ENCODE measurements at places on chromosomes 16 and 17.

GRCh38 chr17:28662527-28662829, 473 bp downstream of the SUPT6H start:
- peak; percentile 27 for DNase-seq

GRCh38 chr17:68599091-68599490, 2.1 kb downstream of the FAM20A start:
- DNase-seq, result no peak

DNA sequence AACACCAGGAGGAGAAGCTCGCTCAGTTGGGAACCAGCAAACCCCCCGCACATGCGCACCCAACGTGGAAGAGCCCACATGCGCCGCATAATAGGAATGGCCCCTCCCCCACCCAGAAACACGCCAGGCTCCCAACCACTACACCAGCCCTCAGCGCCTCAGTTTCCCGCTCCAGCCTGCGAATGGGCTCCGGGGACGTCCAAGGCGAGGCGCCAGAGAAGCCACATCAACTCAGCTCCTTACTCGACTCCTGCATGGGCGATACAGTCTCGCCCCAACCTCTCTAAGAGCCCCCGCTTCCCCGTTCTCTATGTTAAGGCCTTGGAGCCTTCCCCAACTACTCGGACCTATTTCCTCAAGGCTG, 504 bp downstream of the SRSF1 start:
- peak; percentile 9 for DNase-seq

DNA sequence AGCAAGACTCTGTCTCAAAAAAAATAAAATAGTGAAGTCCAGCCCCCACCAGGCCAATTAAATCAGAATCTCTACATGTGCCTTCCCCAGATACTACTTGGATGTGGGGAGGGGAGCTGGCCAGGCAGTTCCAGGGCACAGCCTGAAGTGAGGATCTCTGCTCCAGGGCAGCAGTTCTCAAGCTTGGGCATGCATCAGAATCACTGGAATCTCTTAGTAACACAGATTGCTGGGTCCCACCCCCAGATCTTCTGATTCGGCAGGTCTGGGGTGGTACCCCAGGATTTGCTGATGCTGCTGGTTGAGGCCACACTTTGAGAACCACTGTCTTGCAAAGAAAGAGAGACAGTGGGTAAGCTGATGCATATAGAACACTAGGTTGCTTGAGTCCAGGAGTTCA, 8.3 kb upstream of the CDH5 start:
- no peak for DNase-seq

GRCh38 chr16:82755570-82756282, 129.0 kb downstream of the CDH13 start:
- DNase-seq, result no peak

All from DMS79 treated with DMSO at 0.1 percent for 48 hours (cell line).